CD4-positive, alpha-beta T cell treated with Interferon alpha-2 for 1 hour (primary cell): ENCODE measurements at places on chromosomes 16 and 17.

DNA sequence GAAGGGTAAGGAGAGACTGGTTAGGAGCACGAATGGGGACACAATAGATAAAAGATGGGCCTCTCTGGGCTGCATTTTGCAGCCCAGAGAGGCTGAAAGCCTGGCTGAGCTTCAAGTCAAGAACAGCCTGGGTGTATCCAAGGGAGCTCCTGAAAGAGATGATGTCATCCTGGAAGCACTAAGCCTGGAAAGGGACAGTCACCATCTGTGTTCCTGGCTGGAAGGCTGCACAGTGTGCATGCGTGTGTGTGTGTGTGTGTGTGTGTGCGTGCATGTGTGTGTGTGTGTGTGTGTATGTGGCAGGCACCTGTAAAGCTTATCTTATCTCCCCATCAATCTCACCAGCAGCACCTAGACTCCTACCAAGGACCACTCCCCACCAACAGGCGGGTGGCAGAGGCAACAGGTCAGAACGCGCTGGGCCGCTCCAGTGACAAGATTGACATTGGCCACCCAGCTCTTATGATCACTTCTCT lies 44.1 kb downstream of the COG7 start:
- no peak for DNase-seq

- peak; percentile 68 for DNase-seq
Measured at GRCh38 chr16:88810912-88811768, 588 bp downstream of the APRT start.

DNA sequence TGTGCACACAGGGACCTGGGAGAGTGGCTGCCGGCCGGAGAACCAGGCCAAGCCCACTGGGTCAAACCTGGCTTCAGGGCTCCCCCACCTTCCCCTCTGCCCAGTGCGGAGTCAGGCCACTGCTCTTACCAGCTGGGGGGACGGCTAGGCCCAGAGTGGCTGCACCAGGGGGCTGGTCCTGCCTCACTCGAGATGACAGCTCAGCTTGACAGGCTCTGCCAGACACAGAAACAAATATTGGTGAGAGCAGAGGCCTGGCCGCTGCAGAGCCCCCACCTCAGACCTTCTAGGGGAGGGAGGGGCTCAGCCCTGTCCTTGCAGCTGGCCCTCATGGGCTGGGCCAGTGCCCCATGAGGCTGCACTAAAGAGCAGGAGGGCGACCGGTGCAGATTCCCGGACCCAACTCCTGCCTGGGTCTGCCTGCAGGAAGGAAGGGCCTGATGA lies 4.5 kb downstream of the NUDT16L1 start:
- no peak for DNase-seq

DNA sequence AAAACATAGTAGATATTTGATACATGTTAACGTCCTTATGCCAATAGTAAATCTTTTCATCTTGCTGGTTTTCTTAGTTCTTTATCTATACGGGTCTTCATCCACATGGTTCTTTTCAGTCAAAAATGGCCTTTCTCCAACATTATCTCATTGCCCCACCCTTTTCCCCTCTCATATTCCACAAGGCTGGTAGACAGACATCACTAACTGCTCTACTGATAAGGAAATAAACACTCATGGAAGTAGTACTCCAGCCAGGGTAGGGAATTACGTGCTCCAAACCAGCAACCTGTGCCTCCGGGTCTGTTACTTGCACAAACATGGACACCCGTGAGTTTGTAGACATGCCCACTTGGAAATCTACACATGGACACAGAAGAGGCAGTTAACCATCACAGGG lies 141.4 kb downstream of the XYLT1 start:
- no peak for DNase-seq

GRCh38 chr16:77882358-77882757 lies 94.0 kb downstream of the VAT1L start:
- DNase-seq: no peak

DNA sequence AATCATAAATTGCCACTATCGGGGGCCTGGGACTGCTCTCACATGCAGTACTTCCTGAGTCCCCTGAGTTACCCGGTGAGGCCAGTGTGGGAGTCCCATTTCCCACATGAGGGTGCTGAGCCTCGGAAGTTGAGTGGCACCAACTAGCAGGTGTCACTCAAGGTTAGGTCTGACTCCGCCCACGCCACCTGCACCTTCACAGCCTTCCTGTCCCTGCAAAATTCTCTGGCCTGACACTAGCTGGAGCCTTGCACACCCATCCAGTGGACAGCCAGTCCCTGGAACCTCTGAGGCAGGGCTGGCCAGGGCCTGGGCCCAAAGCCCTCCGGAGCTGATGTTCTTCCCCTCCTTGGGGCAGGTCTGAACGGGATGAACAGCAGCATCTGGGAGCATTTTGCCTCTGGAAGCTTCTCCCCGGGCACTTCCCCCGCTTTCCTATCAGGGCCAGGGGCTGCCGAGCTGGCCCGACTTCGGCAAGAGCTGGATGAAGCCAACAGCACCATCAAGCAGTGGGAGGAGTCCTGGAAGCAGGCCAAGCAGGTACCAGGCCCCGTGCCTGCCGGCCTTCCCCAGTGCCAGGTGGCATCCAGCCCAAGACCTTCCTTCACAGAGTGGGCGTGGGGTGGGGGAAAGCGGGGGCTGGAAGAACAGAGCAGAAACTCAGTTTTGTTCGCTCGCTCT lies 21.9 kb downstream of the UNC13D start:
- peak; percentile 48 for DNase-seq

- no peak for DNase-seq
Measured at GRCh38 chr16:13136901-13137300, 235.5 kb downstream of the SHISA9 start.

DNA sequence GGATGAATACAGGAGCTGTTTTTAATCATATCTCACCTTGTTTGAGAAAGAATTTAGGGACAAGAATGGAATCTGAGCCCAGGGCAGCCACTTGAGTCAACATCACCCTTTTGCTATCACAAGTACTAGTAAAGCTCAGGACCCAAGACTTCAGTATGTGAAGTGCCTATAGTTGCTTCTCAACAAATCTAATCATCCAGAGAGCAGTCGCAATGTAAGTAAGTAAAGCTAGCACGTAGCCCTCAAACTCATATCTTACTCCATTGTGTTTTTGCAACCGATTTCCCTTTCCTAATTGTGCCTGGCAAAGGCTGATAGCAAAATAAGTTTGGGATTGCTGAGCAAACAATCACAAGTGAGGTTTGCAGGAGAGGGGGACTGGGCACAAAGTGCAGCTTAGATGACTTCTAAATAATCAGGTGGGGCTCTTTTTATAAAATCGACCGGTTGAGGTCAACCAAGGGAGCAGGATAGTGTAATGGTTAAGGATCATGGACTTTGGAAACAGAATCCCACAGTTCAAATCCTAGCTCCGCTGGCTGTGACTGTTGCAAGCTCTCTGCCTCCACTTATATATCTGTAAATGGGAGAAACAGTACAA lies 13.0 kb downstream of the TOB1 start:
- DNase-seq: no peak

DNA sequence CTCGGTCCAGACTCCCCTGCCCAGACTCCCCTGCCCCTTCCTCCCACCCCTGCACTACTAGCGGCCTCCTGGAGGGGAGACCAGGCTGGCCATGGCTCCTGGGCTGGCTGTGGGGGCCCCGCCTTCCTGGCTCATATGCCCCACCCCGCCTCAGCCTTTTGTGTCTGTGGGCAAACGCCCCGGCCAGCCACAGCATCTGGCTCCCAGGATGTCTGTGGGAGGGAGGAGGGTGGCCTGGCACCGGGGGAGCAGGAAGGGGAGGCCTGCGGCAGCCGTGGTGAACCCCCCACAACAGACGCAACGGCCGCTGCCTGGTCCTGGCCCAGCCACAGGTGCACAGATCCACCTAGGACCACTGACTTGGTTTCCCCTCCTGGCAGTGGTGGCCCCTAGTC lies 32.9 kb downstream of the BAHCC1 start:
- DNase-seq: no peak

DNA sequence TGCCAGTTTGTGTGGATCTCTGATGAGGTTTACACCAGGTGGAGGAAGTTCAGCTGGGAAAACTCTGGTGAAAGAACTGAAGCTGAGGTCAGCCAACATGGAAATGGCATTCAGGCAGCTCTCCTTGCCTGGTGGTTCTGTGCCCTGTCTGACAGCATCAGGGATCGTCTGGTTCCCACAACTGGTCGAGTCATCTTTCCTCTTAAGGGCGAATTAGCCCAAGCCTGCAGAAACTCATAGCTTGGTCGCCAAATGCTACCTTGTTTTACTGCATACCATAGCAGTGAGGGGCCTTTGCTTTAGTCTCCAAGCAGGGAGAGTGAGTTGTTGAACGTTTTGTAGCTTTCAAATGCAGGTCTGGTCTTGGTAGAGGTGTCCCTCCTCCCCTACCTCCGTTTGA lies 7.2 kb downstream of the PLCG2 start:
- no peak for DNase-seq

GRCh38 chr16:81511371-81511770 lies 66.8 kb downstream of the CMIP start:
- no peak for DNase-seq

- DNase-seq: no peak
Measured at GRCh38 chr16:12341966-12342365, 365.4 kb downstream of the SNX29 start.

GRCh38 chr16:19417640-19418039 lies at the start of gene TMC5:
TMC5 (plus strand) TSS chr16:19417883; CDS start chr16:19440039, 22,156 bp downstream.
- DNase-seq: no peak

DNA sequence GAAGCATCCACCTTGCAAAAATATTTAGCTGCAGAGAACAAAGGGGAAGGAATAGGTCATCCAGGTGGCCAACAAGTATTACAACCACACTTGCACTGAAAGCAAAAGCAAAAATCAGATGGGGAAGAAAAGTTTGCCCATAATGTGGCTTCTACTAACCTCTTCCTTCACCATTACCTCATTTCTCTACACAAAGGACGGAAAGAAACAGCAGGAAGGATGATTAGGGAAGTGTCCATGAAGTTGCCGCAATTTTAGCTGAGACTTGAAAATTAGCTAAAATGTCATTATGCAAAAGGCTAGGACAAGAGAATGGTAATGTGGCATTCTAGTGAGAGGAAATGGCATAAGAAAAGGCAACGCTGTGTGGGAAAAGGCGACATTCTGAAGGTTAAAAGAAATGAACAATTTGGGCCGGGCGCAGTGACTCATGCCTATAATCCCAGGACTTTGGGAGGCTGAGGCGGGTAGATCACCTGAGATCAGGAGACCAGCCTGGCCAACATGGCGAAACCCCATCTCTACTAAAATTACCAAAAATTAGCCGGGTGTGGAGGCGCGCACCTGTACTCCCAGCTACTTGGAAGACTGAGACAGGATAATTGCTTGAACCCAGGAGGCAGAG lies 13.7 kb downstream of the KANSL1 start:
- DNase-seq: no peak

DNA sequence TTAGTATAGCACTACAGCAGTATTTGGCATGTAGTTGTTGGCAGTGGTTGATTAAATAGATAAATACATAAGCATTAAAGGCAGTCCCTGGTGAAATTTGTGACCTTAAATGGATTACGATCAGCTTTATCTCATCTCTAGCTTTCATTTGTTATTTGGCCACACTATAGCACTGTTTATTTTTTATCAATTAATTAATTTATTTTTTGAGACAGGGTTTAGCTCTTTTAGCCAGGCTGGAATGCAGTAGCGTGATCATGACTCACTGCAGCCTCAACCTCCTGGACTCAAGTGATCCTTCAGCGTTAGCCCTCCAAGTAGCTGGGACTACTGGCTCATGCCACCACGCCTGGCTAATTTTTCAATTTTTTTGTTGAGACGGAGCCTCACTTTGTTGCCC lies 18.7 kb upstream of the ARHGAP17 start:
- DNase-seq: no peak

DNA sequence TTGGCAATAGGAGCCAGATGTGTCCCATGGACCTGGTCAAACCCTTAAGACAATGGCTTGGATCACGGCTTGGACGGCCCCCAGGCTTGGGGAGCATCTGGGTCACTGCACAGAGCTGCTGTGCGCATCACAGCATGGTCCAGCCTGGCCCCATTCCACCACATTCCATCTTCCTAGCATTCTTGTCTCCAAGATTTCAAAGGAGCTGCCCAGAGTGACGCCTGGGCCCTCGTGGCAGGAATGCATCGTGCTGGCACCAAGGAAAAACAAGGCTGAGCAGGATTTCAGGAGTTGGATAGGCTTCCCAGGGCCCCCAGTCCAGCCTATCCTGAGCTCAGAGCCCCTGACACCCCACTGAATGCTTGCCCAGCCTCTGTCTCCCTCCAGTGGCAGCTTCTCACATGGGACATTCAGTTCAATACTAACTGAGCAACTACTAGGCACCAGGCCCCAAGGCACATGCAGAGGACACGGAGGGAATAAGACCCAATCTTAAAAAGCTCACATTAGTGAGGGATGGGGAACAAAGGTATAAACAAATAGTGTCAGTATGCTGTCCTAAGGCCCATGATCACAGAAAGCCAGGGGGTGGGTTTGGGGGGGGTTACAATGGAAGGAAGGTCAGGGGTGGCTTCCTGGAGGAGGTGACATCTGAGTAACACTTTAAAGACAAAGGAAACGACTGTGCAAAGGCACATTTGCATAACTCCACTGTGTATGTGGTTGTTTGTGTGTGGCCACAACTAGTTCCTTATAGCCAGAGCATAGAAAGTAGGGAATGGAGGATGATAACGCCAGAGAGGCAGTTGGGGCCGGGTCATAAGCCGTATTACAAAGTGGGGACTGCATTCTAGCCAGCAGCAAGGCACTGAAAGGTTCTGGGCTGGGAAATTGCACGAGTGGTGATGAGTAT lies 34.1 kb downstream of the TK2 start:
- peak; percentile 30 for DNase-seq

- DNase-seq: no peak
Measured at GRCh38 chr17:31477417-31478055, 86.1 kb downstream of the RAB11FIP4 start.

GRCh38 chr16:69408475-69408874 lies 15.9 kb upstream of the CYB5B start:
- DNase-seq: no peak

DNA sequence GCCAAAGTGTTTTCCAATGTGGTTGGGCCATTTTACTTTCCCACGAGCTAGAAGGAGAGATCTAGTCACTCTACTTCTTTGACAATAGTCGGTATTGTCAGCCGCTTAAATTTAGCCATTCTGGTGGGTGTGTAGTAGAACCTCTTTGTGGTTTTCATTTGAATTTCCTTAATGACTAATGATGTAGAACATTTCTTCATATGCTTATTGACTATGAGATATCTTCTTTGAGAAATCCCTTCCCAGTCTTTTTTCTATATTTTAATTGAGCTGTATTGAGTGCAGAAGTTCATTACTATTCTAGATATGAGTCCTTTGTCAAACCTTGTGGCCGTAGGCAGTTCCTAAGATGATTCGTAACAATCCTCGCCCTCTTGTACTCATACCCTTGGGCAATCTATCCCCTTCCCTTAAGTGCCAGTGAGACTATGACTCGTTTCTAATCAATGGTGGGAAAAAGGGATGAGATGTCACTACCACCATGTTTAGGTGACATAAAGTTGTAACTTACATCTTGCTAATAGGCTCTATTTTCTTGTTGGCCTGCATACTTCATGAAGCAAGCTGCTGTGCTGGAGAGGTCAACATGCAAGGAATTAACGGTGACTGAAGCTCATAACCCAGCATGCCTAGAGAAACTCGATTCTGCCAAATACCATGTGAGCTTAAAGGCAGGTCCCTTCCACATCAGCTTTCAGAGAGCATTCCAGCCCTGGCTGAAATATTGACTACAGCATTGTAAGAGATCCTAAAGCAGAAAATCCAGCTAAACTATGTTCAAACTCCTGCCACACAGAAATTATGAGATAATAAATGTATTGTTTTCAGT lies 817.9 kb upstream of the SOX9 start:
- DNase-seq: no peak
